ENCODE measurements at places on chromosomes 2 and 18.

GRCh38 chr2:169091761-169092519 is 22.6 kb downstream of the DHRS9 start:
- DNase-seq, result no peak

- no peak for DNase-seq
Observed at GRCh38 chr18:35564795-35565453, 16.6 kb upstream of the GALNT1 start.

DNA sequence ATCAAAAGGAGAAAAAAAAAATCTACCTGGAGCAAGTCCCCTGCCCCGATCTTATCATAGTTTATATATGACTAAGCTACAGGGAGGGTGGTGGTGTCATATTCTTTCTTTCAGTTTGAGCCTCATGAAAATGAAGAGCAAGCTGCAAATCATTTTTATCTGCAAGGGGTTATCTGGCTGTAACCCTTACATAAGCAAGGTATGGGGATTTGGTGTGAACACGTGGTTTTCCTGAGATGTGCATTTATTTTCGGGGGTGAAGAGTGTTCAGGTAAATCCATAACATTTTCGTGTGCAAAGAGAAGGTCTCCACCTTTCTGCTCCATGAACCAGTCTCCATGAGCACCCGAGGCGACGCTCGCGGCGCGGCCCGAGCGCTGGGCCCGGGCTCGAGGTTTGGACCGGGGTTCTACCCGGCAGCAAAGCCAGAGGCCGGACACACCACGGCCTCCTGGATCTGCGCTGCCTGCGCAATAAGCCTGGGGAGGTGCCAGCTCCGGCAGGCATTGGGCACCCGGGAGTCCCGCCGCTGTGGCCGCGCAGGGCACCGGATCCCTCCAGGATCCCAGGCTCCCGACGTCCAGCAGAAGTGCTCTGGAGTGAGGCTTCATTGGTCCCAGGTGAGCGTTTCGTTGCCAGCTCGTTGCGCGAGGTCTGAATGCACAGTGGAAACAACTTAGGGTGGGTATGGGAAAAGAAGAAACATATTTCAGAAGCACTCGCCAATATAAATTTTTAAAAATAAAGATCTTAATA is 36.1 kb upstream of the GPD2 start:
- DNase-seq, result no peak

GRCh38 chr2:45932278-45932975 is 281.0 kb downstream of the PRKCE start:
- no peak for DNase-seq

DNA sequence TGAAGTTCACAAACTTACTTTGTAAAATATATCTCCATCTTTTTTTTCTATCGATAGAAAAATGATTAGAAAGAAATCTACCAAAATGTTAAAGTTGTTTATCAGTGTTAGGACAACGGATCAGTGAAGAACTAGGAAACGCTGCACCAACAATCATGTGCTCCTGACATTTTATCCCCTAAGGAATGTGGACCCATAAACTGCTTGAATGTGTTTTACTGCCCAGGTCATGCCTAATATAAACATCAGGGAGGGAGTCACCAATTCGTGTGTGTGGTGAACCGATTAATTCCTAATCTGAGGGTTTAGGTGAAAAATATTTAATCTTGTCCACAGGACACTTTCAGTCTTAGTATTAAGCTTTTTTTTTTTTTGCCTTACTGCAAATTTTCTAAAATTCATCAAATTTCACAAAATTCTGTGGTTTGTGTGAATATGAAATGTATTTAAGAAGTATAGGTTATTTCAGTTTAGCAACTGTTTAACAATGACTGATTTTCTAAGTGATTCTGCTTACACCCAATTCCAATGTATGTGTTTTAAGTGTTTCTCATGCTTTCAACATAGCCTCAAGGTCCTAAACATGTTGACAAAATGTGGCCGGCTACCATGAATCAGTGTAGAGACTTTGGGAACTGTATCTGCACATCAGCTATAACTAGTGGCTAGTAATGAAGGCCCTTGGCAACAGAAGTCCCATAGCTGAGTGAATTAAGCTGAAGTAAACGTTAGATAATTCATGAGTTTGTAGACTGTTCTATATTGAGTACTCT is 11.1 kb upstream of the KIDINS220 start:
- no peak for DNase-seq

GRCh38 chr2:60821587-60822302 is 59.6 kb upstream of the REL start:
- no peak for DNase-seq

GRCh38 chr2:6312367-6312766 is 553.3 kb downstream of the CMPK2 start:
- no peak for DNase-seq

GRCh38 chr2:2824588-2824987 is 493.5 kb upstream of the MYT1L start:
- no peak for DNase-seq

Data from esophagus squamous epithelium (tissue), 5 donors.